ENCODE measurements at places on chromosomes 3 and 15.

DNA sequence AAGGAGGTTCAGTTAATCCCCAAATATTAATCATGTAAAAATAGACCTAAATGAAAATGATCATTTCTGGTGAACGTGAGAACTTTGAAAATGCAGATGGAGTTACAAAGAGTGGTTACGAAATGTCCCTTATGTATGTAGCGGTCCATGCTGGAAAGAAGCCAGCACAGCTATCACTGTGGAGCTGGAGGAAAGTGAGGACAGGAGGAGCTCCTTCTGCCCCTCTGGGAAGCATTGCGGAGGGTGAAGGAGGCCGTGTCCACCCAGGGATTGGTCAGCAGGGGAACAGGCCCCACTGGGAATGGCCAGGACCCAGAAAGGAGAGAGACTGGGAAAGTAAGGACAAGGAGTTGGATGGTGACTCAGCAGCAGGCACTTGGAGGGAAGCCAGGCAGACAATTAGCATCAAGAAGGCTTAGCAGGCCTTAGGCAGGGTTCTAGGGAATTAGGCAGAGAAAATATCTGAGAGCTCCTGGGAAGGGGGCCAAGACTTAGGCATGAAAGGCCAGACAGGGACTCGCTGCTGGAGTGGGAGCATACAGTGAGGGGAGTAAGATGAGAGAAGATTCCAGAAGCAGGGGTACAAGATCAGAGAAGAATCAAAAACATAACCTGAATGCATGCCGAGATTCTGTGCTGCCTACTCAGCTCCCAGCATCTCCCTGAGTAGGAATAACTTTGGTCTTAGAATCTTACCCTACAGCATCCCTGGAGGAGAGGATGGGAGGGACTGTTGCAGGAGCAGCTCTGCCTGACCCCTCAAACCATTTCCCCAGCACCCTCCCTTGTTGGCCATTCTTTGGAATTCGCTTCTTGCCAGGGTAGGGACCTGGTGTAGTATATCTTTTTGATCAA, 171.0 kb upstream of the UMPS start:
- DNase-seq = peak; percentile 59

GRCh38 chr3:197000211-197000610, 29.4 kb downstream of the MELTF start:
- DNase-seq = no peak

GRCh38 chr3:160038862-160039562, 50.4 kb downstream of the IL12A start:
- DNase-seq = no peak

DNA sequence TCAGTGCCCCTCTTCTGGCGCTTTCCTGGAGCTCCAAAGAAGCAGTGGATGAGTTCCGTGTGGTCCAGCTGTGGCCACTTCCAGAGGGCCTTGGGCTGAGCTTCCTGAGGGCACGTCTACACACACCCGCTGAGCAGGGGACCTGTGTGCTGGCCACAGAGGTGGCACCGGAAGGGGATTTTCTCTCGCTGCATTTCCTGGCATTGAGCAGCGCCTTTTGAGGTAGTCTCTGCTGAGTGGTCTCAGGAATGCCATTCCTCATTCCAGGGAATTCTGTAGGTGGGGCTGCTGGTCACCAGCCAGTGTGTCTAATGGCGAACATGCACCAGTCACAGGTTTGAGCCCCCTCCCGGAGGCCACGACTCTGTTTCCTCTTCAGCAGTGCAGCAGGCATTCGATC, 48.1 kb downstream of the AMOTL2 start:
- DNase-seq = no peak

DNA sequence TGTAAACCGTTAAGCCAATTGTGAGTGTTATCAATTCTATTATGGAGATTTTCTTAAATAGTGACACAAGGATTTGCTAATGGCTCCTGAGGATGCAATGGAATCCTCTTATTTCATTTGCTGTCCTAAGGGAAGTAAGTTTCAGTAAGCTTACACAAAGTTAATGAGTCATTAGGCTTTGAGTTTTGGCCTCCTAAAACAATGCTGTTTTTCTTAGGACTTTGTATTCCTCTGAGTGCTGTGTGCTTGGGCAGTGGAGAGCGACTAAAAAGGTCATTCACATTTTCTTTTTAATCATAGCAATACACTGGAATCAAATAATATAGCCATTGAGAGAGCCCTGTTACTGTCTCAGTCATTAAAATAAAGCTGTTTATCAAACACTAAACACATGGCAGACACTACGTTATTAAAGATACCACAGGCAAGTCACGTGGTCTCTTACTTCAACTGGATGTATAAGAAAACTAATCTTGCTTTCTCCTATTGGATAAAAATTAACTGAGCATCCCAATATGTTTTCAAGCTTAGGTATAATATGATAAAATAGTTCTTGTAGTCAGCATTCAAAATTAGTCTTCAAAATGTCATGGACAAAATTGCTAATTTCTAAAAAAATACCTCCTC, 290.8 kb downstream of the NLGN1 start:
- DNase-seq = no peak

GRCh38 chr3:98877132-98877531, 24.4 kb downstream of the DCBLD2 start:
- DNase-seq = no peak

- no peak for DNase-seq
Measured at GRCh38 chr3:194357681-194358080, 6.6 kb upstream of the CPN2 start.

DNA sequence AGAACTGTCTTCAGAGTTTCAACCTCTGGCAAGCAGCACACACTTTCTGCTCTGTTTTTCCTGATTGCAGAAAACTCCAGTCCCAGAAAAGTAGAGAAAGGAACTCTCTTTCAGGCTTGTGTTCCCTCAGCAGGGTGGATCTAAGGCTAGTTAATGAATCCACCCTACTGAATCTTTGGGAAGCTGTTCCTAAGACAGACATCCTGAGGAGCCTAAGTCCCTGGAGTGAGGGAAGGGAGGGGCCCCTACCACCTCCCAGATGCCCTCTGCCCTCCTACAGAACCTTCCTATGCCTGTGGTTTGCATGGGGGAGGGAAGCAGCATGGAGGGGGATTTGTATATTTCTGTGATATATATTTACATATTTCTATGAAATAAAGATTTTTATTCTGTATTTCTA, 124.4 kb downstream of the ANO10 start:
- no peak for DNase-seq

GRCh38 chr3:33096093-33096868, 665 bp downstream of the GLB1 start:
- no peak for DNase-seq

DNA sequence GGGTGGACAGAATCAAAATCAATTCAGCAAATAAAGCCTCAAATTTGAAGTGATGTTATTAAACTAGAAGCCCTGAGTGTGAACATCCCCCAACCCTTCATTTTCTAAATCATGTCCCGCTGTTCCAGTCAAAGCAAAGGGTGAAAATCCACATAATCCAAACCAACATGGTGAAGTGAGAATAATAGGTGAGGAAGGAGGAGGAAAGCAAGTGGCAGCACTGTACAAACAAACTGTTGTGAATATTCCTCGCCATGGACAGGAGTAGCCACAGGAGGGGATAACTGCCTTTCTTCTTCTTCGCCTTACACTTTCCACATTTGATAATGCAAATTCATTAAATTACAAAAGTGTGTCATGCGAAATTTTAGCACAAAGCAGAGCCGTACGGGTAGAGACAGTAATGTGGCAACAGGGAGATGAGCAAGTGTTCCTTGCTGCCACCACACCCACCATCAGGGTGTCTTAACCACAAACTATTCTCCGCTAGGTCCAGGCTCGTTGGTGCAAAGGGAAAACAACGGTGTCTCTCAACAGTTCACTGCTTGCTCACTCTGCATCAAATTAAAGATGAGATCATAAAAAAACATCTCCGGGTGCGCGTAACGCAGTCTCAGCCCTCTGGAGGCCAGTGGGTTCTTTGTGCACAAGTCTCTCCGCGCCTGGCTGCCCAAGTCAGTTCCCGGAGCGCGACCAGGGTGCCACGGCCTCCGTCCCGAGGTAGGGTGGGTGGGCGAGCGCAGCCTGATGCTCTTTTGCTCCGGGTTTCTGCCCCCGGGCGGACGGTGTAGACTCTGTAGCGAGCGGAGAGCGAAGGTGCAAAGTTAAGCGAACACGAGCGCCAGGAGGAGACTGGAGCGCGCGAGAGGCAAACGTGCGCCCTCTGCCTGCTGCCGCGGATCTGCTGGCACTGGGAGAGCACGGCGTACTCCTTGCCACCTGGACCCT, 6.7 kb downstream of the EPHA3 start:
- DNase-seq = peak; percentile 10

GRCh38 chr3:123405021-123405420, 43.9 kb downstream of the ADCY5 start:
- peak; percentile 20 for DNase-seq

- DNase-seq = no peak
Measured at GRCh38 chr3:152113992-152114651, 154.6 kb upstream of the MBNL1 start.

GRCh38 chr3:54564374-54564925, 363.4 kb downstream of the LRTM1 start:
- DNase-seq = no peak

GRCh38 chr3:15428539-15428938, 1.1 kb downstream of the EAF1 start:
- DNase-seq = no peak

- DNase-seq = no peak
Measured at GRCh38 chr3:15510493-15510892, 11.0 kb downstream of the COLQ start.

DNA sequence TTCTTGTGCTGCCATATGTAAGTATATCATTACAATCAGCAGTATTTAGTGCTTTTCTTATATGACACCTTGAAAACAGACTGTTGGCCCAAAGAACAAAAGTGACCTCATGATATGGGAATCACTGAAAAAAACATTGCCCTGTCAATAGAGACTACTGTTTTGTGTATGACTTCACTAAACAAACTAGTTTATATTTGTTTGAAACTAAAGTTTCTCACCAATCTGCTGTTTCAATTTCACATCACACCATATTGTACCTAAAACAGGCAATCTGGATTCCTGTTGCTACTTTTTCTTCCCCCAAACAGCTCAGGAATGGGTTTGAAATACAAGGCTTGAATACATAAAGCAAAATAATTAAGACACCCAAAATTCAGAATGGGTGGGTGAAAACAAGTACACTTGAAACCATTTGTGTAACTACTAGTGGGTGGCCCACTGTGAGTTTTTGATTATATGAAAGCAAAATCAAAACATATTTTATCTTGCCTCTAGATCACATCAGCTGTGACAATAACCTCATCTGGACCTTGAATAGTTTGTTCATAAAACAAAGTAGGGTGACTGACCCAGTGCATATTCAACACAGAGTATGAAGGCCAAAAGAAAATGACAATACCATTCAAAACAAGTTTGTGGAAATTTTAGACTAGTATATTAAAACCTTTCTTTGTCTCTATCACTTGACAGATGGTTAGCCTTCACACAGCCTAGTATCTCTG, 5.9 kb downstream of the ZBTB20 start:
- DNase-seq = no peak

DNA sequence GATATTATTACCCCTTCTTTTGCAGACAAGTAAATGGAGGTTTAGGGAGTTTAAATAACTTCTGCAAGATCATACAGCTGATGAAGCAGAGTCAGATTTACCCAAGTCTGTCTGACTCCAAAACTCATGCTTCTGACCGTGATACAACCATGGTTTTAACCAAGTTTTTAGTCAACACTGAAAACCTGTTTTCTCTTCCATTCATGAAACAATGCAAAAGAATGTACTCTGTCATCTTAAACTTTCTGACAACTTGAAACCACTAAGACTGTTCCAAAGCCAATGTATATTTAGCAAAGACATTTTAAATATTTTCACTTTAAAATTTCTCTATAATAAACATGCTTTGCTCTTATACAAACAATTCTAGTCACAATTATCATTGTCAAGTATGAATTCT, 77.0 kb upstream of the RBMS3 start:
- DNase-seq = no peak

DNA sequence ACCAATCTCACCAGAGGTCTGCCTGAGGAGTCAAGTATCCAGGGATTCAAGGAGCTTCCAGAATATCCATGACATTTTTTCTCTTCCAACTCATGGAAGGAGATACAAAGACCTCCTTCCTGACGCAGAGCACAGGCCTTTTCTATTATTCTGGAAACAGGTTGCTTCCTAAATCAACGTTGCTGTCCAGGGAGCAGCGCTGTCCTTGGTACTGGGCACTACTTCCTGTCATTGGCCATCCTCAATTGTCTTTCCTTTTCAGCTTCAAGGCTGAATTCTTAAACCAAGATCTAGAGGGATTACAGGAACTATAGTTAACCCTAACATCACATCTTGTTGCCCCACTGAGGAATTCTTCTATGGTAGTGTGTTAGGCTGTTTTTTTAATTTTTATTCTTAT, 50.4 kb upstream of the TBC1D21 start:
- no peak for DNase-seq

GRCh38 chr15:68979816-68980215, 34.7 kb upstream of the NOX5 start:
- DNase-seq = no peak

DNA sequence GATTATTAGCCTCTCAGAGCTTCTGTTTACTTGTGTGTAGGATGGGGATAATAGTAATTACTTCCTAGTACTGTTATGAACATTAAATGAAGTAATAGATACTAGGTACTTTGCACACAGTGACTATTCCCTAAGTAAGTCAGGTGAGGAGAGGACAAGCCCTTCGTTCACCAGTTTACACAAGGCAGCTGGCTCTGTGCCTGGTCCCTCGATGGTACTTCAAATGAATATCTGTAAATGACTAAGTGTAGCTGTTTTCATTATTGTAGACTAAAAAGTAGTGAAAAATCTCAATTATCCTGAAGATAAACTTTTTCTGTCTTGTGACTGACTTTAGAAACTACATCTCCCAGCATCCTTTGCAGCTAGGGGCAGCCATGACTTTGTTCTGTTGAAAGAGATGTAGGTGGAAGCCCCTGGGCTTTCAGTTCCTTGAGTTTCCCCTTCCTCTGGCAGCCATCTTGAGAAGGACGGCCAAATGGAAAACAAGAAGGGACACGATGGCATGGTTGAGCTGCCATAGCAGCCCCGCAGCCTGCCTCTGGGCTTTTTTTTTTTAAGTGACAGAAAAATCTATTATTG, 11.7 kb upstream of the WNT7A start:
- DNase-seq = no peak

- DNase-seq = no peak
Measured at GRCh38 chr3:48429317-48429959, 448 bp downstream of the PLXNB1 start.

DNA sequence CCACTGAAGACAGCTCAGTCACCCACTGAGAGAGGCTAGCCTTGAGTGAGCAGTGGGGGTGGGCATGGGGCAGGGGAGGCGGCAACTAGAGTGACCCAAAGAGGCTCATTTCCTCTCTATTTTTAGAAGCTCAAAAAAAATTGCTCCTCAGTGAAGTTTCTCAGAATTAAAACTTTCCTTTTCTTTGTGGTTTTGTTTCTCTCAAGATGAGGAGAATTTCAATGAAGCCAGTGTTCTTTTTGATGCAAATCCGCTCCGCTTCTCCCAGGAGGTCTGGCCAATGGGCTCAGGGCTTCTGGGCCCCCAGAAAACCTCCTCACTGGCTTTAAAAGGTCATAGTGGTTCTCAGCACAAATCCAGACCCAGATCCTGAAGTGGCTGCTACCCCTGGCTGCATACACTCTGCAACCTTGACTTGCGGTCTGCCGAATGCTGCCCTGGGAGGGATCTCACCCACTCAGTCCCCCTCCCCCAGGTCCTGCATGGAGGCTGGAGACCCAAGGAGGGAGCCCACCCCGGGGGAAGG, at the start of gene ACSBG1:
Gene ACSBG1 (minus strand): TSS at position 51 of the 526 bp plus-strand sequence. CDS start 64 bp downstream, outside the sequence.
- no peak for DNase-seq
